ENCODE measurements at places on chromosomes 3 and 15. TPM values are rescaled to one million over a fixed set of nuclear protein-coding genes. Genes with fewer than 3 reads are reported as not detected.

Gene RTF1
- 16.0 TPM for total RNA-seq

Gene ZCWPW2
- not detected for total RNA-seq

Gene CP
- not detected for total RNA-seq

- DNase-seq, result no peak
Measured at GRCh38 chr3:99624496-99625236, 13.7 kb upstream of the COL8A1 start.

DNA sequence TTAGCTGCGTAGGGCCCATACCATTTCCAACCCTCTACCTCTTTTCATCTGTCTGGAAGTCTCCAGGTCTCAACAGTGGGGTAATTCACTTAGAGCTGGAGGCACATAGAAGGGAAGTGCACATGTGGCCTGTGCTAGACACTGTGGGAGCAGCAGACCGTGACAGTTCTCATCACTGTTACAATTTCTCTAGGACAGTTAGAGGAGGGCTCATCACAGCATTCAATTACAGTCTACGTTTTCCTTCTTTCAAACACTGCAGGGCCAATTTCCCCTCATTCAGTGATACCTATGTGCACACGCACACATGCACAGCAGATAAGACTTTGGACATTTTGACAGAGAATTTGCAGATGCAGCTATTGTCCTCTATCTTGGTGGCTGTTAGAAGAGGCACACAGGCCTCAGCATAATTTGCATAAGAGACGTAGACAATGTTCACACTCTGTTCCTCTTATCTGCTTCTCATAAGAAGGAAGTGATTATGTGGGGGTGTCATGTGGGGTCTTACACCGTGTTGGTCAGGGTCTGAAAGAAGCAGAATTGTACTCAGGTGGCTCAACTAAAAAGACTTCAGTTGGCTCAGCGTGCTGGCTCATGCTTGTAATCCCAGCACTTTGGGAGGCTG, 12.6 kb upstream of the HRG start:
- no peak for DNase-seq

GRCh38 chr3:151183265-151183671, 19.7 kb downstream of the GPR171 start:
- no peak for DNase-seq

- DNase-seq, result peak; percentile 10
Measured at GRCh38 chr3:182027366-182027765, 315.6 kb downstream of the SOX2 start.

DNA sequence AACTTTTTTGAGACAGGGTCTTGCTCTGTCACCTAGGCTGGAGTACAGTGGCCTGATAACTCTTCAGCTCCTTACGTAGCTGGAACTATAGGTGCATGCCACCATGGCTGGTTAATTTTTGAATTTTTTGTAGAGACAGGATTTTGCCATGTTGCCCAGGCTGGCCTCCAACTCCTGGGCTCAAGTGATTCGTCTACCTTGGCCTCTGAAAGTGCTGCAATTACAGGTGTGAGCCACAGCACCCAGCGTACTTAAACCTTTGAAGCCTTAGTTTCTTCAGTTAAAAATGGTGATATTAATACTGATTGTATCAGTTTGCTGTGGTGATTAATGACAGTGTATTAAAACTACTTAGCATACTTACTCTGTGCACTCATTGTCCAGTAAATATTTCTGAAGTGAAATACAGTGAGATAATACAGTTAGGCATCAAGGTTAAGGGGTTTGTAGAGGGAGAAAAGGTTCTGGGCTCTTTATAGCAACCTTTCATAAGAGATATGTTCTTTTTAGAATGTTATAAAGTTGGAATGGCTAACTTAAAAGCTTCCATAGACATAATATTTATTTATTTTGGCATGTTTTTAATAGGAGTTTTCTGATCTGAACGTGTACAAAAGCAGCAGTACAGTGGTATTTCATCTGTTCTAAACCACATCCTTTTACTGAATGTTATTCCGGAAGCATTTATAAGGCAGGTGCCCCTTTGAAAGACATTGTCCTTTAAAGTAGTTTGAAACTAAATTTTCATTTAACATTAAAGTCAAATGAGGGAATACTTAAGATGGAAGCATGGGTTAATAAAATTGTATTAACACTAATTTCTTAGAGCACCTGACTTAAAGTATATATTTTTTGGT, 23.6 kb downstream of the NCK1 start:
- no peak for DNase-seq

DNA sequence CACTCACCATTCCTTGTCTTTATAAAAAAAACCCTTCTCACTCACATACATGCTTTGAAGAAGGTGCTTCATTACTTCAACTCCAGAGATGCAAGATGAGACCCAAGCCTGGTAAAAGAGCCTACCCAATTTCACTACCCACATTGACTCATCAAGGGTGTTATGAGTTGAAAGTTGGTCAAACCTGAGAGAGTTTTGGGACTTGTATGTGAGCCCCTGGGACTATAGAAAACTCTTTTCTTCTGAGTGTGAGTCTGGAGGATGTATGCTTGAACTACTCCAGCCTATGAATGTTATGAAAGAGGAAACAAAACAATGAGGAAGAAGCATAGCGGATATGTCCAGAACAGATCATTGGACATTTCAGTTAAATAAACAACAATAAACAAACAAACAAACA, 106.5 kb upstream of the SATB1 start:
- DNase-seq, result no peak

DNA sequence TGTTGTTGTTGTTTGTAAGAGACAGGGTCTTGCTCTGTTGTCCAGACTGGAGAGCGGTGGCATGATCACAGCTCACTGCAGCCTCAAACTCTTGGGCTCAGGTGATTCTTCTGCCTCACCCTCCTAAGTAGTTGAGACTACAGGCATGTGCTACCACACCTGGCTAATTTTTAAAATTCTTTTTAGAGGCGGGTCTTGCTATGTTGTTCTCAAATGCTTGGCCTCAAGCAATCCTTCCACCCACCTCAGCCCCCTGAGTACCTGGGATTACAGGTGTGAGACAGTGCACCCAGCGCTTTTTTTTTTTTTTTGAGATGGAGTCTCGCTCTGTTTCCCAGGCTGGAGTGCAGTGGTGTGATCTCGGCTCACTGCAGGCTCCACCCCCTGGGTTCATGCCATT, 46.7 kb downstream of the TMOD3 start:
- DNase-seq, result no peak

DNA sequence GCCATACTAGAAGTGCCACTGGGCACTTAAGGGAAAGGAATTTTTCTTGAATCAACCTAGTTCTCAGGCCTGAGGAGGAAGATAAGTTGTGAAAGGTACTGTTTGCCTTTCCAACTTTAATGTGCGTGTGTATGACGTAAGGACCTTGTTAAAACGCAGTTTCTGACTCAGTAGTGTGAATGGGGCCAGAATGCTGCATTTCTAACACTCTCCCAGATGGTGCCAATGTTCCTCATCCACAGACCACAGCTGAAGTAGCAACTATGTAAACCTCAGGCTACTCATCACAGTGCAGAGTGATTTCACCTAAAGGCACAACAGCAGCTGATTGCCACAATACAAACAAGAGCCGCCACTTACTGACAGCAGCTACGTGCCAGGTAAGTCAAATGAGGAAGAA, 103.6 kb downstream of the OTOL1 start:
- DNase-seq, result no peak

- DNase-seq, result no peak
Measured at GRCh38 chr3:153855772-153856171, 265.4 kb upstream of the ARHGEF26 start.

- DNase-seq, result no peak
Measured at GRCh38 chr3:40404591-40405198, 17.7 kb downstream of the ENTPD3 start.

GRCh38 chr3:102488331-102488730, 53.5 kb downstream of the ZPLD1 start:
- DNase-seq, result no peak

DNA sequence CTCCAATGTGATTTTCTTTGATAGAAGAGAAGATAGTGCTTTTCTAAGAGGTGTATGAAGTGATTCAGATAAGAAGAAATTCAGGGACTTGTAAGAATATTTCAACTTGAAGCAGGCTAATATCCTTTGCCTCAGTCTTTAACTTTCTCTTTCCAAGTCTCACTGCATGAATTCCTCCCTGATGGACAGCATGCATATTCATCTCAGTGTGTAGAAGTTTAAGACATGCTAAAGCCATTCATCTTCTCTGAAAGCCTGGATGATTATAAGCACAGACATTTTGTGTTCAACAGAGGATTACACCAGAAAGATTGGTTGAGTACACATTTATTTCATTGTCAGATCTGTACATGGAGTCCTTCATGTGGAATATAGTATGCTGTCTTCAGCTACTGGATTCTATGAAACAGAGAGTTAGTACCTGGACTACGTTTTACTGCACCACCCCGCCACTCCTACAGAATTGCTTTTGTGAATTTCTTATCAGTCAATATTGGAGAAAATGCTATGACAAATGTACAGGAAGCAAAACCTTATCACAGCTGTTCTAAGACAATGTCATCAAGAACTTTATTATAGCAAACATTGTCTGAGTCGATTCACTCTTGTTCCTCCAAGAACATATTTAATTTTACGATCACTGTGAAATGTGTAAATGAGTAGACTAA, 1346.1 kb downstream of the OTOL1 start:
- no peak for DNase-seq

GRCh38 chr15:41584636-41585126, 25.7 kb downstream of the TYRO3 start:
- DNase-seq, result no peak

DNA sequence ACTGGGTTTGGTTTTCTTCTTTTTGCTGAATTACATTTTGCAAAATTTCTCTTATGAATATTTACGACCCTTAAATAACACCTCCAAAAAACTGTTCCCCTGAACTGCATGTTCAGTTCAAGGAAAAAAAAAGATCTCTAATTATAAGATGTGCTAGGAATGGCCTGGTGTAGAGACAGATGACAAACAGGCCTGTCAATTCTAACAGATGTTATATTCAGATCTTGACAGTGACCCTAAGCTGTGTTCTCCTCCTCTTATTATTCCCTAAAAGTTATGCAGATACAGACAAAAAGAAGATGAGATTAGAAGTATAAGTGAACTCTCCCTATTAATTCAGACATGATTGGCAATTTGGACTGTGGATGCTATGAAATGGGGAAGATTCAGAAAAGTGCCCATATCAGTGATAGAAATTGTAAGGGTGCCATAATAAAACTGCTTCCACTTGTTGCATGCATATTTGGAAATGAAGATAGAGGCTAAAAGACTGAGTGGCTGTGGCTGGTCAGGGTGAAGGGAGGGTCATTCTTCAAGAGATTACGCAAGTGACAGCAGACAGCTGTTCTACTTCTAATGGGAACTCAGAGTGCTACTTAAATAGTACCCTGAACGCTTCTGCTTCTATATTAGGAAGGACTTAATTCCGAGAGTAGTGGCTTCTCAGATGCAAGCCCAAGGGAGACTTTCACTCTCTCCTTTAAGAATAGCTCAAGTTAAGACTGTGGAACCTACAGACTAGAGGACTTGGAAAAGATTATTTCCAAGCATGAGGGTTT, 75.5 kb downstream of the ADAMTS9 start:
- no peak for DNase-seq

DNA sequence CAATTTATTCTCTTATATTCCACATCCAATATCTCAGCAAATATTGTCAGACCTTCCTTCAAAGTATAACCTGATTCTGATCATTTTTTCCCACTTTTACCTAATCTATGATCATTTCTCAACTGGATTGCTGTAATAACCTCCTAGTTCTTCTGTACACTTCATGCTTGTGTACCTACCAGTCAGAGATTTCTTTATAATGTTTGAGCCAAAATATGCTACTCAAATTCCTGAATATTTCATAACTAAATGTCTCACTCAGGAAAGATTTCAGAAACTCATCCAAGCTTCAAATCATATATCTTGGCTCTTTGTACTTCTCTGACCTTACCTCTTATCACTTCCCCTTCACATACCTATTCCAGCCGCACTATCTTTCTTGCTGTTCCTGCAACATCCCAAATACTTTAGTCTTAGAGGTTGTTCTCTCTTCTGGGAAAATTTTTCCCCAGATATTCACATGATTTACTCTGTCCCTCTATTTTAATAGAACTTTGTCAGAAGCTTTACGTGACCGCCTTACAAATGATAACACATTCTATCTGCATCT, 20.0 kb downstream of the BCHE start:
- no peak for DNase-seq

DNA sequence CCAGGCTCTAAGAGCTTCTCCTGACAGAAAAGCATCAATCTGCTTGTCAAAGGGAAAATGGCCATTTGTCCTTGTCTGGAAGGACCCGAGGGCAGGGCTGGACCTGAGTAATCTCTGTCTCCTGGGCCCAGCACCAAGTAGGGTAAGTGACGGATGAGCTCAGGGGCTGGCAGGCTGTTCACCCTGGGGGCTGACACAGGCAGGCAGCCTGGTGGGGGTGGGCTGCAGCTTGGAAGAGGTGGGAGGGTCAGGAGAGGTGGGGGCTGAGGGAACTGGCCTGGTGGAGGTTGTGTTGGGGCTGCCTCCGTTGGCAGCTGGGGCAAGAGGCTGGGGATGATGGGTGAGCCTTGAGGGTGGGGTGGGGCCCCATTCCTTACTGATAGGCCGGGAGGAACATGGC, 42.3 kb upstream of the ADPGK start:
- no peak for DNase-seq

DNA sequence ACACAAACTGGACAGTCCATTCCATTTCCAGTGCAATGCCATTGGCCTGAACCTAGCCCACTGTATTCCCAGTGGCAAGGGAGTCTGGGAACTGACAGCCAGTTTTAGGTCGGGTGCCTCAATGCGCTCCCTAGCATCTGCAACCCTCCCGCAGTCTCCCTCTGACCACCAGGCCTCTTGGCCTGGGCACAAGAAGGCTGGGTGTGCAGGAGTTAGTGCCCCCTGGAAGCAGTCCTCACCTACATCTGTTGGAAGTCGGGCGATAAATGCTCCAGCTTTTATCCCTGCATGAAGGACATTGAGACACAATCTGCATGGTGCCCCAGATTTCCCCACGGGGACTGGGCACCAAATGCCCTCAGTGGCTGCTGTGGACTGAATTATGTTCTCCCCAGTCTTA, 12.7 kb downstream of the C3orf22 start:
- no peak for DNase-seq

GRCh38 chr15:28984421-28985315, 98.9 kb downstream of the APBA2 start:
- peak; percentile 44 for DNase-seq

DNA sequence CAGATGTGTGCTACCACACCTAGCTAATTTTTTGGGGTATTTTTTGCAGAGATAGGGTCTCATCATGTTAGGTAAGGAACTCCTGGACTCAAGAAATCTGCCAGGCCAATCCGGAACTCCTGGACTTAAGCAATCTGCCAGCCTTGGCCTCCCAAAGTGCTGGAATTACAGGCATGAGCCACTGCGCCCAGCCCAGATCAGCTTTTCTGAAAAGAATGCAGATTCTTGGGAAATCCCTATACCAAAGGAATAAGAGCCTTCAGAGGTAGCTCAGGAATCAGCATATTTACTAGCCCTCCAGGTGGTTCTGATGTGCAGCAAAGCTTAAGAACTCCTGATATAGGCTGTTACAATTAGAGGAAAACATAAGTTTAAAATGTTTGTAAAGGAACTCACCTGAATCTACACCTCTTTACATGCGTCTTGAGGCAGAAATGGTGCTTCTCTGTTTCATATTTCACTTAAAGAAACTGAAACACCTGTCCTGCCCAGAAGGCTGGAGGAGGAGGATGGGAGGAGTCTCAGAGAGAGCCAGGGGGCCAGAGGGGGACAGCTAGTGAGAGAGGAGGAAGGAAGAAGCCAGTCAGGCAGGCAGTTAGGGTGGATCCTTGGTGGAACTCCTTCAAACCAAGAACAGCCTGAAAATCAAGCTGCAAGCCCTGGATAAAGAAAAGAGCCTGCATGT, at the start of gene XCR1:
XCR1 (minus strand) TSS at position 463 of the 685 bp plus-strand sequence. CDS start 5,536 bp downstream, outside the sequence.
- DNase-seq, result no peak

- no peak for DNase-seq
Measured at GRCh38 chr15:34890424-34890823, 79.1 kb downstream of the AQR start.

- DNase-seq, result no peak
Measured at GRCh38 chr3:98692787-98693473, 70.2 kb upstream of the ST3GAL6 start.
